Effector CD4-positive, alpha-beta T cell (primary cell): ENCODE measurements at places on chromosomes 4 and X.
A peak's percentile ranks its signal among the peaks of the same experiment; 100 is the strongest.

- DNase-seq: no peak
Measured at GRCh38 chr4:153513596-153513995, 47.4 kb downstream of the TMEM131L start.

DNA sequence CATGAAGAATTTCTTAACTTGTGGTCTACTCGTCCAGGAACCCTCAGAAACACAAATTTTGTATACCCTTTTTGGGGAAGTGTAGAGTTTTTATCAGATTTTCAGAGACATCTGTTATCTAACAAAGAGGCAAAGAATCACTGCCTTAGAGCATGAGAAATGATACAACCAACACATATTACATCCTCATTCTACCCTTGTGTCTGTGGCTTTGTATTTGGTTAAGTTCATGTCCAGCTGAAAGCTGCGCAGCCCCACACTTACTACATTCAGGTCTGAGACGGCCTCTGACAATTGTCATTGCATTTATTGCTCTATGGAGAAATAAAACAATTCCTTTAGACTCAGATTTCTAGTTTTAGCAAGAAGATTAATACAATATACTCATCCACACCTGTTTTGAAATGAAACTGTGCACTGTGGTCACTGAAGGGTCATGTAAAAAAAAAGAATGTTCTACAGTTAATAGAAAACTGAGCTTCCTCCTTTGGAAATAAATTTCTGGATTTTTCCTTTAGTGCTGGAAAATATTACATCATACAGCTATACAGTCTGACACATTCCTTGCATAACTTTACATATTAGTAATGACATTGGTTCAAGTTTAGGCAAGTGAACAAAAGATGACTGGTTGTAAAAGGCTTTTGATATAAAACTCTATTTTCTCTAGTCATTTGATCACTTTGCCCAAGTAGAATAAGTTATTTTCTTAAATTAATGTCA lies 39.8 kb downstream of the GLRB start:
- DNase-seq: no peak

DNA sequence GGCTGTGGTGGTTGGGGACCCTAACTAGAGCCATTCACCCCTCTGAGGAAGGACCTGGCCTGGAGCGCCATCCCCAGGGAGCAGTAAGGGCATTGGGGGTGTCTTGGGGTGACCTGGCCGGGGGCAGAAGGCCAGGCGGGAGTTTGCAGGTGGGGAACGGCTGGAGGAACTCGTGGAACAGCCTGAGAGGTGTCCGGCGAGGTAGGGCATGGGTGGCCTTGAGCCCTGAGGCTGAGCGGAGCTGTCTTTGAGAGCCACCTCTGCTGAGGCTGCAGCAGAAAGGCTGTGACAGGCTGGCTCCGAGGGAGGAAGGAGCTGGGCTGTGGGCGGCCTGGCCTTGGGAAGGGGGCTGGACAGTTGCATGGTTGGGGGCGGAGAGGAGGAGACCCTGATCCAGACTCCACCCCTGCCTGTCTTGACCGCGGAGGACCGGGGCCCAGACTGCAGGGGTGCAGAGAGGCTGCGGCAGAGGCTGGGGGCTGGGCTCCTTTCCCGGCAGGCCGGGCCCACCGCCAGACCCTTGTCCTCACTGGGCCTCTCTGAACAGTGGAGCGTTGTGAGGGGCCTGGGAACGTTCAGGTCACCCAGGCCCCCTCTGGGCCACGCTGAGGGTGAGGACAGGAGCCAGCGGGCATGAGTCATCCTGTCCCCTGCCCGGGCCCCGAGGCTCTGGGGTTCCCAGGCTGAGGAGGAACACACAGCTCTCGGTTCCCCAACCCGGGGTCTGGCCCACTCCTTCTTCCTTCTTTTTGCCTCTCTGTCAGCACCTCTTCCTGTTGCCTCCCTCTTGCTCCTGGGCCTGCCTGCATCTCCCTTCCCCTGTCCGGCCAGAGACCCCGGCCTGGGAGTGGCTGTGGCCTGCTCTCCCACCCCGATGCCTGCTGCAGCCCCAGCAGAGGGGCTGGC lies 8.1 kb downstream of the SH3BP2 start:
- no peak for DNase-seq

- DNase-seq: no peak
Measured at GRCh38 chrX:74280759-74281158, 23.2 kb upstream of the ZCCHC13 start.

DNA sequence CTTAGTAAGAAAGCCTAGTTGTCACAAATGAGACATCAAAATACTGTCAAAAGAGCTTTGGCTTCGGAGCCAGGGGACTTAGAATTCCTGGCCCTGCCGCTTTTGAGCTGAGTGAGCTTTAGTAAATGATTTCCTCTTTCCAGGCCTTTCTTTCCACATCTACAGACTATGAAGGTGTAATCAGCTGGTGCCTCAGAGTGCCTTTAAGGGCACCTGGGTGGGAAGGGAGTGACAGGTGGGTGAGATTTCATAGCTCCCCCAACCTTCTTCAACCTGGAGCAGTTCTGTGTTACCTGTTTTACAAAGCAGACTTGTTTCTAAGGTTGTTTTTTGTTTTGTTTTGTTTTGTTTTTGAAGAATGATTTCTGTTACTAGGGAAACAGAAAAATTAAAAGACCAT lies 154.7 kb upstream of the BOD1L1 start:
- no peak for DNase-seq

- no peak for DNase-seq
Measured at GRCh38 chrX:106401965-106402559, 209.7 kb upstream of the RADX start.

DNA sequence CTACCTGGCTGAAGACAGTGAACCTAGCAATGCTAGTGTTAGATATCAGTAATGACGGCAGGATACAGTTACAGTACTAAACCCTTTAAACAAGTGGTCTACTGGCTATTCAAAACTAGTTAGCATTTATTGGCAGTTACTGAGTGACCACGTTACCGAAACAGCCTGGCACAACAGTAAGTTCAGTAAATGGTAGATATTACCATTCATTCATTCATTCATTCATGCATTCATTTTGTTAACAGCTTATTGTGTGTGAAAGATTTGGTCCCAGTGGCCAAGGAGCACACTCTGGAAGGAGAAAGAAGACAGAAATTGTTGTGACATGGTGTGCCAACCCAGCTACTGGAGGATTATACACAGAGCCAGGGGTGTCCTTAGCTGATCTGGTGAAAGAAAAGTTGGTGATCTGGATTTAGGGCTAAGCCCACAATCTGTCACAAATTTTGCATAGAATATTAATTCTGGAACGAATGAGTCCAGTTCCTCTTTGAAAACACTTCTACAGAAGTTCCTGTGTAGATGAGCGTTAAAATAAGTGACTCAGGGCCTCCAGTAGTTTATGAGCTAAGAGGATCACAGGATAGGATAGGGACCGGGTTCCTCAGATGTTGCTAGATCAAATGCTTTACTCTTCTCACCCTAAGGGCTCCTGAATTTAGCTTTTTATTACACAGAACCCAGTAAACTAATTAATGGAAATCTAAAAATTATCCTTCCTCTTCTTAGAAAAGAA lies 179.1 kb downstream of the CBR4 start:
- no peak for DNase-seq

DNA sequence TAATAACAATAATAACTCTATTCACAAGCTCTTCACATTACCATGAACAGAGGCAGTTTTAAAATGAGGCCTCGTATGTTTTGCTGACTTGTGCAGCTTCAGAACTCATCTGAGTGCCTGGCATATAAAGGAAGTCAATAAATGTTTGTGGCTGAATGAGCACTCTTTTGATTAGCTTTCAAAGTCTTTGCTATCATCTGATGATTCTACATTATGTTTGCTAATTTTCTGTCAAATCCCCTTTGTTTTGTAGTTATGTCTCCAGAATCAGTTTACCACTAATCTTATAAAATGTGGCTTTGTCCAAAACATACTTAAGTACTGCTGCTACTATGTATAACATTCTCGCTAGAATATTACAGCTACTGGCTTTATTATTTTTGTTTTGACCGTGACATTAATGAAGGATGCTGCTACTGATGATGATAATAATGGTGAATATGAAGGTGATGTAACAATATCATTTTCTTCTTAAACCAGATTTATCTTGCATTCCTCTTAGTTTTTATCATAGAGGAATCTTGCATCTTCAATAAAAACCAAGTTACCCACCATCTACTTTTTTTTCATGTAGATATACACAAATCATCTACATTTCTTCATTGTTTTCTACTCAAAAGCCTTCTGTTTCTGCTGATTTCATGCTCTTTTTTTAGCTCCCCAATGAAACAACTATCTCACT lies 384.5 kb downstream of the NAF1 start:
- DNase-seq: no peak

DNA sequence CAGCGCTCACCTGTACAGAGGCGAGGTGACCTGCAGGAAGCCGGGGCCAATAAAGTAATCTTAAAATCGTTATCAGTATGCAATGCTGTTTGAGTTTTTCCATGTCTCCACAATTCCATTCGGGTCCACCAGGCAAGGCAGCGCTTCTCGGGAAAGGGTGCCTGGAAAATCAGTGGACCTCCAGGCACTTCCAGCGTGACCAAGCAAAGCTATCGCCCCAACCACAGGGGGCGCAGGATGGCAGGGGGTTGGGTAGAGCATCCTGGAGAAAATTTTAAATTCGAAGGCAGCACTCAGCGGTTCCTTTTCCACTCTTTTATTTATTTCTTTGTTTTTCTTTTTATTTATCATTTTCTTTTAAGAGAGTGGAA lies 5.4 kb upstream of the SOX3 start:
- no peak for DNase-seq

DNA sequence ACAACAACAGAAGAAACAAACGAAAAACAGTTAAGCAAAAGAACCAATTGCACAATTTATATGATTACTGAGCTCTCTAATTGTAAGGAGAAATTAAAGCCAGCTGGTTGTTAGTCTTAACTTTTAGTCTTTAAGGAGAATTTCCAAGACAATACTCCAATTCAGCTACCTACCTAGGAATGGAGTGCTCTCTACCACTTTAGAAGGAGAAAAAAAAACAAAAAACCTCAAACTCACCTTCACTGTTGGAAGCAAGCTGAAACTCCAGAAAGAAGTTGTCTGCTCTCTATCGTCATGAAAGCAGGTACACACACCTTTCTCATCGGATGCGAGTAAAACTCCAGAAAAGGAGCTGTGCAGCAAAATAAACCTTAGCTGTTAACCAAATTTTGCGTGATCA lies 86.1 kb upstream of the NPY2R start:
- no peak for DNase-seq

DNA sequence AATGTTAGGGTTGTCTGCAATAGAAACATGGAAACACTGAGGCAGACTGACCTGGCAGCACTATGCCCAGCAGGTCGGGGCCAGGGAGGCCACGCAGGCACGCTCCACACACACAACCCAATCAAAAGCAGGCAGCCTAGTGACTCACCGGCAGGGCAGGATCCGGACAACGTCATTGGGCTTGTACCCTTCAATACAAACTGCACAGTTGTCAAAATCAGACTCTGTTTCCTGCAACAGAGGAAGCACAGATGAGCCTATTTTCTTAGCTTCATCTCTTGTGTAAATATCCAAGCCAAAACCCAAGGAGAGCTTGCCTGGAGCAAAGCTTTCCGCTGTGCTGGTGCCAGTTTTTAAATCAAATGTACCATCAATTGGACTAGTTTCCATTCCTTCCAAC lies 185.8 kb downstream of the RNF150 start:
- DNase-seq: no peak

- DNase-seq: no peak
Measured at GRCh38 chr4:17667653-17668201, 53.3 kb downstream of the MED28 start.

DNA sequence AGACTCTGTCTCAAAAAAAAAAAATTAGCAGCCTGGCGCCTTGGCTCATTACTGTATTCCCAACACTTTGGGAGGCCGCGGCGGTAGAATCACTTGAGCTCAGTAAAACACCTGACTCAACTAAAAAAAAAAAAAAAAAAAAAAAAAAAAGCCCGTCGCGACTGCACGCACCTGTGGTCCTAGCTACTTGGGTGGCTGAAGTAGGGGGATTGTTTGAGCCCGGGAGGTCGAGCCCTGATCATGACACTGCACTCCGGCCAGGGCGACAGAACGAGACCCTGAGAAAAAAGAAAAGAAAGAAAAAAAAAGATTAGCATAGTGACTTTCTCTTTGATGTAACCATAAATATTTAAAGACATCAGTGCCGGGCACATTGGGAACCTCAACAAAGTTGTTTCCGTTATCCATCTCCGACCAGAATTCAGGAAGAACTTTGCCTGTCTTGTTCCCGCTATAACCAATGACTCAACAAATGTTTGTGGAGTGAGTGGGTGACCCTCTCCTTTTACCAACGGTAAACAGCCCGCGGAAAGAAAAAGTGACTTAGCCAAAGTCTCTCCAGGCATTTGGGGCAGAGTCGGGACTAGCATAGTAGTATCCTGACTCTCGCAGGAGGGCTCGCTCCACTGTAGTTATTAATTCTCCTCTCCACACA lies 553 bp upstream of the MED28 start:
- peak; percentile 9 for DNase-seq

- no peak for DNase-seq
Measured at GRCh38 chr4:2333916-2334644, 72.2 kb upstream of the MXD4 start.

- no peak for DNase-seq
Measured at GRCh38 chr4:82559735-82560120, 2.1 kb downstream of the TMEM150C start.

DNA sequence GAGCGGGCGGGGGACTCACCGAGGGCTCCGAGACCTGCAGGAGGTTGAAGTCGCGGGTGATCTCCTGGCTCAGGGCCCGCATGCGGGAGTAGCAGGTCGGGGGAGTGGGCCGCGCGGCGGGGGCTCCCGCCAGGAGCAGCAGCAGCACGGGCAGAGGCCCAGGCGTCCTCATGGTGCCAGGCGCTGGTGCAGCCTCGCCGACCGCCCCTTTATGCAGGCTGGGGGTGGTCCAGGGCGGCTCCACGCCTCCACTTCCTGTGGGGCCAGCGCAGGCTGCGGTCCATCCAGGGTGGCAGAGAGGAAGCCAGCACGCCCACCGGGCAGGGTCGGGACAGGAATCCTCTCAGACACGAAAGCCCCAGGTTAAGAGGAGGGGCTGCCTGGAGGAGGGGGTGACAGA lies at the start of gene CYTL1:
CYTL1 (minus strand) TSS at position 185 of the 400 bp plus-strand sequence; CDS start at position 172, 13 bp downstream.
- no peak for DNase-seq

DNA sequence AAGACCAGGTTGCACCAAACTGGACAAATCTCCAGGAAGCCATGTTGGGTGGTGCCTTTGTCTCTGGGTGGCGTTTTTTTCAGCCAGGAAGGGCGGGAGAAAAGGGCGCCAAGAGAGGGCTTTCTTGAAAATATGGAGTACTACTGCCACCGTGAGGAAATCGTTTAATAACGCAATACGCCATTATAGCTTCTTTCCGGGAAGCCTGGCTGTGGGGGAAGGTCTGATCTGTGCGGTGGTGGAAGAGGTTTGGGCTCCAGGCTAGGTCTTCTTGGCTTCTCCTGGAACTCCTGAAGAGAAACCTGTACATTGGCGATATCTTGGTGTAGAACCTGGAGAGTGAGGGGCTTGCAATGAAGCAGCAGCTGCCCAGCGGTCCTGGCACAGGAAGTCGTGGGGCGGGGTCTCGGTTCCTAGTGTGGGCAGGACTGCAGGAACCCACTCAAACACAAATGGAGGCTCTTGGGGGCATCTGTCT lies 202.7 kb downstream of the OR13H1 start:
- DNase-seq: peak; percentile 78

DNA sequence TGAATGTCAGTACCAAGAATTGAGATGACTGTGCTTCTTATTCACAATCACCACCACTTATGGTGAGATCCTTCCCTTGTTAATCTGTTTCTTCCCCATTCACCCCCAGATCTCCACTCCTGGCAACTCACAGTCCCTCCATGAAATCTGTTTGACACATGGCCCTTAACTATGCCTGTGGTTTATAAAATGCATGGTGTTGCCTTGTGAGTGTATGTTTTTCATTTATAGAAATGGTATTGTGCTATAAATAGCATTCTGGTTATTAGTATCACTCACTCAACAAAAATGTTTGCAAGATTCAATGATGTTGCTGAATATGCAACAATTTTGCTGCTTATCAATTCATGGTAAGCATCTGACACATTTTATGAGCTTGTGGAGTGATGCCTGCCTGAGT lies 131.0 kb downstream of the PRKX start:
- no peak for DNase-seq
